ENCODE measurements at places on chromosomes 6 and 20. TPM values are rescaled to one million over a fixed set of nuclear protein-coding genes. Genes with fewer than 3 reads are reported as not detected.

The BMP2 gene
- 3.8 TPM for total RNA-seq

The TREML1 gene
- not detected for total RNA-seq

The LHFPL5 gene
- total RNA-seq: not detected

The PPP1R18 gene
- total RNA-seq: 52.0 TPM

The HLA-DMB gene
- total RNA-seq: 0.08 TPM

The ENPP5 gene
- total RNA-seq: 0.08 TPM

The DPPA5 gene
- total RNA-seq: not detected

The CRISP3 gene
- not detected for total RNA-seq

The MCCD1 gene
- total RNA-seq: not detected

The TSBP1 gene
- not detected for total RNA-seq

The PPP1R3G gene
- total RNA-seq: 1.3 TPM

The SPINT3 gene
- not detected for total RNA-seq

The STX11 gene
- 1.7 TPM for total RNA-seq

The CFB gene
- total RNA-seq: 15.0 TPM

The FOXA2 gene
- not detected for total RNA-seq

The NKX2-2 gene
- total RNA-seq: not detected
